ENCODE measurements at places on chromosomes 6 and 20. TPM values are rescaled to one million over a fixed set of nuclear protein-coding genes. Genes with fewer than 3 reads are reported as not detected.

The RIPPLY2 gene
- total RNA-seq: 0.22 TPM

The KHDC1L gene
- total RNA-seq: not detected

The REV3L gene
- 13.9 TPM for total RNA-seq

The XKR7 gene
- 0.11 TPM for total RNA-seq

The XPO5 gene
- total RNA-seq: 20.0 TPM

The NFATC2 gene
- total RNA-seq: 4.7 TPM

The KIAA1755 gene
- 2.5 TPM for total RNA-seq

The RAE1 gene
- total RNA-seq: 16.0 TPM

The SLC12A5 gene
- total RNA-seq: 1.6 TPM

The MAPK13 gene
- total RNA-seq: 184 TPM

DNA sequence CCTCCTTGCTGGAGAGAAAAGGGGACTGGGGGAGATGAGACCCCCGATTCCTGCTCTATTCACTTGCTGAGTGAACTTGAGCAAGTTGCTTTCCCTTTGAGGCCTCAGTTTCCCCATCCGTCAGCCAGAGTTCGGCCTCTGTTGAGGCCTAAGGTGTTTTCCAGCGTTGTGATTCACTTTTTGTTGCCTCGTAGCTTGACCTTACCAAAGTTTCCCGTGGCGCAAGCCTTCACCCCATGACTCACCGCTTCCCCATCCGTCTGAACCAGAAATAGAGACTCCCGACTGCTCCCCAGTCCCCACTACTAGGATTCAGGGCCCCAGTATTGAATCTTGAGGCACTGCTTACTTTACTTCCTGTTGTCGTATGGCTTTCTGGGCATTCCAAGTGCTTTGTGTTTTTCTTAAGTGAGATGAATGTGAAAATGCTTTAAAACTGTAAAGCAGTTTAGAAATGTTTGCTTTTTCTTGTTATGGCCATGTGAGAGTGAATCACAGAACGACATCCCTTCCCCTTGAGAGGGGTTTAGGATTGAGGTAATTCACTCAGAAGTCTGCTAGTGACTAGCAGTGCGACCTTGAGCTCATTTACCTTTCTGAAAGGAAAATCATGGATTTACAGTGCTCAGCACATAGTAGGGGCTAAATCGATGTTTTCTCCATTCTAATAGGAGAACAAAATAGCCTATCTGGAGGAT, 1.2 kb downstream of the CHMP4B start:
- DNase-seq: peak; percentile 48

GRCh38 chr20:14189794-14190402, 147.5 kb downstream of the FLRT3 start:
- no peak for DNase-seq

DNA sequence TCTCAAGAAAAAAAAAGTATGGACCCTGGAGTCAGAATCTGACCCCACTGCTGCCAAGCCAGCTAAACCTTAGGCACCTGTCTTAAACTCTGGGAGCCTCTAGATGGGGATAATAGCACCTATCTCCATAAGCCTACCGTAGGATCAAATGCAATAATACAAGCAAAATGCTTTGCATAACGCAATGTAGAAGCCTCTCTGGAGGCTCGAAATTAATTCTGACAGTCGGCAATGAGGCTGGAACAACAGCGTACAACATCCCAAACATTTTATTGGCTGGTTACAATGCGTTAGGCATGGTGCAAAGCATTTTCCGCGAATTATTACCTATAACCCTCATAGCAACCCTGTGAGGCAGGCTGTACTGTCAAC, 521 bp downstream of the CDK5RAP1 start:
- no peak for DNase-seq

DNA sequence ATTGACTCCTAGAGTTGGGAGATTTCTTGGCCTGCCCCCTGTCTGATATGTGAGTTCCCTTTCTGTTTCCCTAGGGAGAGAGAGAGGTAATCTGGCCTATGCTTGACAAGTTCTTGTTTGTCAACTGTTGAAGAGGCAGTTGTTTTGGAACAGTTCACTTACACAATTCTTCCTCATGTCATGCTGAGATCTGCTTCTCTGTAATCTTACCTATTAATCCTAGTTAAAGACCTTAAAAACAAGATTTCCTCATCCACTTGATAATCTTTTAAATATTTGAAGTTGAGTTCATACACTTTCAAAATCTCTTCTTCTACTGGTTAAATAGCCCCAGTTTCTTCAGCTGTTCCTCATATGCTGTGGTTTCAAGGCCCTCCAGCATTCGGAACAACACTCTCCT, 89.9 kb downstream of the FIG4 start:
- DNase-seq: no peak

DNA sequence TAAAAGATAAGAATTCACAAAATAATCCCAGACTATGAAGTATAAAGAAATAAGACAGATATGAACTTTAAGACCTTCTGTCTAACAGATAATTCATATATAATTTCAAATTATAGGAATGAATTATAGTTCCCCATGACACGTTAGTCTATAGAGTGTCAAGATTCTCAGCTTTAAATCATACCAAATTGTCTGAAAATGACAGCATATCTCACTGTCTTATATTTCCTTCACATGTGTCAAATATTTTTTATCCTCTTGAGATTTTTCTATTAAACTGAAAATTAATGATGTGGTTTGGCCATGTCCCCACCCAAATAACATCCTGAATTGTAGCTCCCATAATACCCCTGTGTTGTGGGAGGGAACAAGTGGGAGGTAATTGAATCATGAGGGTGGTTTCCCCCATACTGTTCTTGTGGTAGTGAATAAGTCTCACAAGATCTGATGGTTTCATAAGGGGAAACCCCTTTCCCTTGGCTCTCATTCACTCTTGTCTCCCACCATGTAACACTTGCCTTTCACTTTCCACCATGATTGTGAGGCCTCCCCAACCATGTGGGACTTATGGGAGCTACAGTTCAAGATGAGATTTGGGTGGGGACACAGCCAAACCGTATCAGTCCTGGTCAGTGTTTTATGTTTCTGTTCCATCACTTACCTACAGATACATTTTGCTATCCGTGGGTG, 825.3 kb upstream of the GJE1 start:
- DNase-seq: no peak

DNA sequence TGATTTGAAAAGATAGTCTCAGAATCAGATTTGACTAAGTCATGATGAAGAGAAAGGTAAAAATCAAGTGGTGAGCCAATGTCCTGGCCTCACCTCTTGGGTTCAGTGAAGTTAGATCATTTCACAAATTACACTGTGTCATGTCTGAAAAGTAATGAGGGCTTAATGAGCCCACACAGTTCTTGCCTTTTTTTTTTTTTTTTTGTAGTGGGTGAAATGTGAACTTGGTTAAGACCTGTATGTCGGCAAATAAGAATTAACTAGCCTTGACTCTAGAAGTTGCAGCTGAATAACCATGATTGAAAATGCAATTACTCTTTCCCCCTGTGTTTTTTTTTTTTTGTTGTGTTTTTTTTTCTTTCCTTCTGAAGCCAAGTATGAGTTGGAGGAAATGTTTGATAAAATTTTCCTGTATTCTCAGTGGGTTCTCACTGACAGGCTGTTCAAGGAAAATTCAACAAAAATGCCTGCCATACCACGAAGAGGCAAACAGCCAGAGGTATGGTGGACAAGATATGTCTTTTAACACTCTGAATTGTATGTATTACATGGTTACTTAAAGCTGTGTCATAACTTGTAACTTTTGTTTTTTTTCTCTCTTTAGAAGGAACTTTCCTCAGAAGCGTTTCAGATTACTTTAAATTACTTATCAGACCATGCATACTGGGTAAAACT, 135.2 kb upstream of the MLIP start:
- no peak for DNase-seq

DNA sequence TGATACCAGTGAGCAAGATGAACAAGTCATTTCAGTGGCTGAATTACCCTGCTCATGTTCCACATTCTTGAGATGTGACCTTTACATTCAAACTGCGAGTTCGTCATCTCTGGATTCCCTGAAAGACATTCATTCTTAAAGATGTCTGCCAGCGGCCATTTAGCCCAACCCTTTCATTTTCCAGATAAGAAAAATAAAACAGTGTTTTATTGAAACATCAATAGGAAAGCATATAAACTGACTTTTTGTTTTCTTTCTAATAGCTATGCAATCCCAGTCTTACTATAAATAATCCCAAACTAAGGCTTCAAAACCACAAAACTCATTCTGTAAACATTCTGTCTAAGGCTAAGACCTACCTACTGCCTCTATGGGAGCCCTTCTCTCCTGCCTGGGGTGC, 134.0 kb downstream of the SAMD5 start:
- no peak for DNase-seq

GRCh38 chr6:156881687-156882629, 104.8 kb downstream of the ARID1B start:
- no peak for DNase-seq

- DNase-seq: no peak
Measured at GRCh38 chr20:16240355-16240754, 332.9 kb downstream of the KIF16B start.

GRCh38 chr20:4062721-4063606, 47.6 kb upstream of the RNF24 start:
- DNase-seq: no peak

GRCh38 chr6:25251426-25251825, 27.7 kb upstream of the CARMIL1 start:
- DNase-seq: no peak

GRCh38 chr6:72674842-72675241, 53.0 kb downstream of the KCNQ5 start:
- DNase-seq: no peak

- no peak for DNase-seq
Measured at GRCh38 chr6:44284121-44284520, 13.9 kb downstream of the TMEM151B start.

GRCh38 chr6:90413396-90413795, 116.8 kb upstream of the BACH2 start:
- DNase-seq: no peak

DNA sequence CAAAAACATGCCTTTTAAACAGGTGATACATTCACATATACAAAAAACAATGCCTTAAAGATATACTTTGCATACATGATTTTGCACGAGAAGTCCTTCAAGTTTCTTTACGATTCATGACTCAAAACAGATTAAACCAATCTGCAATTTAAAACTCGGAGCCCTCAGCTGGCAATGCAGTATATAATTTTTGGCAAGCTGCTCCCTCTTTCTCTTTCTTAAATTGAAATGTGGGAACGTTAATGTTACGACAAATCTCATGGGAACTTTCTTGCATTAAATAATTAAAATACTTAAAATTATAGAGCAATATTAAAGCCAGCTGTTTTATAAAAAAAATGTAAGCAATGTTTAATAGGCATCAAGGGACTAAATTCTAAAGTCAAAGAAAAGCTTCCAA, 334.6 kb downstream of the ESR1 start:
- no peak for DNase-seq

- DNase-seq: no peak
Measured at GRCh38 chr6:10202581-10202980, 212.3 kb downstream of the TFAP2A start.

GRCh38 chr6:38522322-38522721, 117.4 kb downstream of the BTBD9 start:
- DNase-seq: no peak

DNA sequence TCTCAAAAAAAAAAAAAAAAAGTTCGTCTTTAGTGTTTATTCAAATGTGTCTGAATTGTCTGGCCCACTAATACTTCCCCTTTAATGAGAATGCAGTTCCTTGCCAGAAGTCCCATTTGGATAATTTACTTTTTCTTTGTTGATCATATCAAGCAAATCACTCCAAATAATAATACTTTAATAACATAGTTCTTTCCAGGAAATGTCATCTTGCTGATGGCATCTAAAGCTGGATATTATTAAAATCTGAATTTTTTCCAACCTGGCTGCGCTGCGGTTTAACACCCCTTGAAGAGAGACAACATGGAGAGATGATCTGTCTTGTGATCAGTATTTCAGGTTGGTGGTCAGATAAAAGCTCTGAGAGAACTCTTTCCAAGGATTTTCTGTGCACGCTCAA, 111.2 kb upstream of the CNKSR3 start:
- DNase-seq: no peak

- DNase-seq: no peak
Measured at GRCh38 chr20:9211016-9211760, 142.3 kb downstream of the PLCB4 start.

DNA sequence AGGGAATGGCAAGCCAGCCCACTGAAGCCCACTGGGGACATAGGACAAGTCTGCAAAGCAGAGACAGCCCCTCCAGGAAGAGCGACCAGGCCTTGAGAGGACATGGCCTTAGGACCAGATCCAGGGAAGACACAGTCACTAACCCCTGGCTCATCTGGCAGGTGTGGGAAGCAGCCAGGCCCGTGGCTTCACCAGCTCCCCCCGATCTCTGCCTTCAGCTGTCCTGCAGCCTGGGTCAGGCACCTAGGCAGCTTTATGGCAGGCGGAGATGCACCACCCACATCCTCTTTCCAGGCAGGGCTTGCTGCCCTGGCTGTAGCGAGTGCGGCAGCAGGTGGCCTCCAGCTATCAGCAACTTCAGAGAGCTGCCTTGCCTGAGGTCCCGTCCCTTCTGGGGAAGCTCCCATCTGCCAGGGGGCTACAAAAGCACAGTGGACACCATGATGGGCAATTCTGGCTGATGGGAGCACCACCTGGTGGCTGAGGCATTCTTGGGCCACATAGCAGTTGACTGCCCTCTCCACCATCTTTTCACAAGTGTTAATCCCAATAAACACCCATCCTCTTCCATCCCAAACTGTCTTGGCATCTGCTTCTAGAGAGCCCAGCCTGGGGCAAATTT, 85.8 kb downstream of the DZANK1 start:
- DNase-seq: no peak

- DNase-seq: no peak
Measured at GRCh38 chr6:96814625-96815024, 22.7 kb downstream of the GPR63 start.

DNA sequence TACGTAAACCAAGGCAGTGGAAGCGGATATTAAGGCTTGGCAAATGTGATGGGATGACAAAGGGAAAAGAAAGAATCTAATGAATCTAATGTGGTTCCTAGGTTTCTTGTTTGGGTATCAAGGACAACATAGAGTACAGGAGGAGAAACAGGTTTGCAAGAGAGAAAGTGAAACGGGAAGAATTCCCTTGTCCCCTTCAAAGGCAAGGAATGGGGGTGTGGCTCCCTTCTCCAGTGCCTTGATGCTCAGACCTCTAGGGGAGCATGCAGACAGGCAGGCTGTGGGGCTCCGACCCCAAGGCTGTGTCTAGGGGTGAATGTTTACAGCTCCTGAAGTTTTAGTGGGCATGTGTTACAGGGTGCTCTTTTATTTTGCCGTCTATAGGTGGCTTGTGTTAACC, 317.5 kb upstream of the HSF2 start:
- no peak for DNase-seq

GRCh38 chr6:9537381-9537780, 877.5 kb downstream of the TFAP2A start:
- no peak for DNase-seq

DNA sequence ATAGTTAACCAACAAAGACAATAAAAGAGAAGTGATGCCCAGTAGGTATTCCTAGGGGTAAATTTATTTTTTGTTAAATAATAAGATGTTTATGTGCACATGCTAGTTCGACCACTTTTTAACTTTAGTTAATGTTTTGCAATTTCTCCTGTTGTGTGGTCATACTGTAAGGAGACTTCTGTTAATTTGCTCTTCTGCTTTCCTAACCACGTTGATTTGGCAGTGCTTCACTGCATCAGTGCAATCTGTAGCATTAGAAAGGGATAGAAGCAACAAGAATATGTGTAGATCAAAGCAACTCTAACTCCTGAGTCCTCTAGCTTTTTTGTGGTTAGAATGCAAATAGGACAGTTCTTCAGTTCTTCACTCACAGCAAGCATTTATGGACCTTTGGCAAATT, 13.9 kb downstream of the MYB start:
- DNase-seq: no peak
